CD4-positive, alpha-beta T cell treated with Interferon gamma for 1 hour (primary cell): ENCODE measurements at places on chromosomes 7 and 10.

GRCh38 chr10:89566095-89566950, 30.9 kb upstream of the SLC16A12 start:
- DNase-seq: no peak

DNA sequence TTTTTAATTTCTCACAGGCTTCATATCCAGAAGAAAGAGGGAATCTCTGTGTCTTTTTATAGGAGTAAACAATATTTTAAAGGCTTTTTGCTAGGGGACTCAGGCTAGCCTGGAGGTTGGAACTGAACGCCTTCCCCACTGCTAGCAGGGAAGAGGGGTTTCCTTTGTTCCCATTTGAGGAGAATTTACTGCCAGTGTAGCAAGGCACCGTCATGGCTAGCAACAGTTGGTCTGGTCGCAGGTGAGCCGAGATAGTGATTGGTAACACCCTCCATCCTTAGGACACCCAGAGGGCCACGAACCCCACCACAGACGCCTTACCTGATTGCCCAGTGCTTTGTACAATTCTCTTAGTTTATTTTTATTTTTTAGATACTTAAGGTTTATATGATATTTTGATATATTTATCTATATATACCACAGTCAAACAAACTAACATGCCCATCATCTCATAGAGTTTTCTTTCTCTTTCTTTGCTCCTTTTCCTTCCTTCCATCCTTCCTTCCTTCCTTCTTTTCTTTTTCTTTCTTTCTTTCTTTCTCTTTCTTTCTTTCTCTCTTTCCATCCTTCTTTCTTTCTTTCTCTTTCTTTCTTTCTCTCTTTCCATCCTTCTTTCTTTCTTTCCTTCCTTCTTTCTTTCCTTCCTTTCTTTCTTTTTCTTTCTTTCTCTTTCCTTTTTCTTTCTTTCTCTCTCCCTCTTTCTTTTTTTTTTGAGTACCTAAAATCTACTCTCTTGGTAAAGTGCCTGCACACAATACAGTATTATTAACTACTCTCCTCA, 219.0 kb upstream of the AKR1E2 start:
- DNase-seq: no peak

DNA sequence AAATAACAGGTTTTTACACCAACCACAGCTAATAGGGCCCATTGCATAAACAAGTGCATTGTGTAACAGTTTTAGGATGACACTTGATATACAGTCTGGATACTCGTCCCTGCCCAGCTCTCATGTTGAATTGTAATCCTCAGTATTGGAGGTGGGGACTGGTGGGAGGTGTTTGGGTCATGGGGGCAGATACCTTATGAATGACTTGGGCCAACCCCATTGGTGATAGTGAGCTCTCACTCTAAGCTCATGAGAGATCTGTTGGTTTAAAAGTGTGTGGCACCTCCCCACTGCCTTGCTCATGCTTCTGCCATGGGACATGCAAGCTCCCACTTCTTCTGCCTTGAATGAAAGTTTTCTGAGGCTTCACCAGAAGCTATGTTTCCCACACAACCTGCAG, 136.7 kb downstream of the PDE1C start:
- no peak for DNase-seq

DNA sequence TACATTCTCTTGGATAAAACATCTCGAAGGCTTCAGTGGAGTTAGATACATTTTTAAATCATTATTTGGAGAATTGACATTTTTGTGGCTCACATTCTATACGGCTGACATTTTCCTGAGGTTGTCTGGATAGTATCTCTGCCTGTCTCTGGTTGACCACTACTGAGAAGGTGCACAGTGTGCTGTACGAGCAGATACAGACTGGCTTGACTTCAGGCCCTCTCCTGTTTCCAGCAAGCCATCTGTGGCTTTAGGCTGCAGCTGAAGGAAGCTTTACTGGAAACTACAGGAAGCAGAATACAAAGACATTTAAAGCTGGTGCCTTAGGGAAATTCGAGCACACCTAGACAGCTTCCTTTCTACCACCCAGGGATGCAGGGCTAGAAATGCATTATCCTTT, 39.3 kb upstream of the RSU1 start:
- DNase-seq: no peak

DNA sequence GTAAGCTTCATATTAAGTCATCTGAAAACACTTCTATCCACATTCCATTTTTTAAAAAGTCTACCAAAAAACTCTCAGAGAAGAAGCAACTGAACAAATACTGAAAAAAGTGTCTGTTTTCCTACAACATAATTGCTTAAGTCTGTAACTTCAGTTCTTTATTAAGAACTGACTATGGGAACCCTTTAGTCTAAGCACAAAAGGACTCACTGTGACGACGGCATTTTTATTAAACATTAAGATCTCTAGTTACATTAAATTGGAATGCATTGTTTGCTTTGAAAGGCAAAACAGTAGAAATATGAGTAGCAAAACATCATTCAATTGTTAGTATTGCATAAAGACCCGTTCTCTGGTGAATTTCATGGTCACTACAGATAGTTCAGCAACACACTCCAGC, 5.8 kb upstream of the FAM3C start:
- DNase-seq: no peak

- no peak for DNase-seq
Observed at GRCh38 chr10:84117686-84118394, 21.5 kb upstream of the GHITM start.

DNA sequence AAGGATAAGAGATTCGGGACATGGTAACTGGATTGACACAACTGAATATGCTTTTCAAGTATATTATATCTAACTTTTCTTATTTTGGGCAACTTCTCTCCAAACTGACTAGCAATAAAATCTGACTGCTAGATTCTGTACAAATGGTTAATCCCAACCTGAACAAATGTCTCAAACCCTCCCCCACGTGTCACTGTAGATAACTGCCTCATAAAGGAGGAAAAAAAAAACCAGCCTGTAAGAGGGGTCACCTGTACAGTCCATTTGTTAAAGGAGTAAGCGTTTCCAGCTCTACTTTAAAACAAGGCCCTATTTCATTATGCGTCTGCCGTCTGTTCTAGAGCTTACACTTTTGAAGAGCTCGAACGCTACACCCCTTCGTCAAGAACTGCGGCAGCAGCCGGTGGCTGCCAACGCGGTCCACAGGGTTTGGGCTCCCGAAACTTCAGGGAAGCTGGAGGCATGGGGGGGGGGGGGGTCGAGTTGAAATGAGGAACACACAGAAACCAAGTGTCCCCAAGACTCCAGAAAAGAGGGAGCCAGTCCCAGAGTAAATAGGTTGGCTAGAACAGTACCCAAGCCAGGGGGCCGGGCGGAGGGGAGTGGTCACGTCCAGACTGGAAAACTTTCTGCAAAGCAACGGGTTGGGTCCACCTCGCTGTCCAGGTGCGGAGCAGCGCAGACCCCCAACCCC, 492 bp downstream of the COG5 start:
- peak; percentile 8 for DNase-seq

DNA sequence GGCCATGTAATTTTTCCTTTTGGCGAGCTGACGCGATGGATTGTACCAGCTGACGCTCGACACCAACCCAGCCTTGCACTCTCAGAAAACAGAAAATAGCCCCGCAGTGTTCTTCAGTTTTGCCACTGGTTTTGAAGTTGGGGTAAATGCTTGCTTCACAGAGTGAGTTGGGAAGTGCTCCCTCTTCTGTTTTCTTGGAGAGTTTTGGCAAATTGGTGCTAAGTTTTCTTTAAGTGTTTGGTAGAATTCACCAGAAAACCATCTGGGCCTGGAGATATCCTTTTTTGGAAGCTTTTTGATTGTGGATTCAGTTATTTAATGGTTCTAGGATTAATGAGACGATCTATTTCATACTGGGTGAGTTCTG, 252.8 kb downstream of the ELFN1 start:
- DNase-seq: no peak

GRCh38 chr7:41046221-41046761, 656.6 kb downstream of the INHBA start:
- DNase-seq: no peak

DNA sequence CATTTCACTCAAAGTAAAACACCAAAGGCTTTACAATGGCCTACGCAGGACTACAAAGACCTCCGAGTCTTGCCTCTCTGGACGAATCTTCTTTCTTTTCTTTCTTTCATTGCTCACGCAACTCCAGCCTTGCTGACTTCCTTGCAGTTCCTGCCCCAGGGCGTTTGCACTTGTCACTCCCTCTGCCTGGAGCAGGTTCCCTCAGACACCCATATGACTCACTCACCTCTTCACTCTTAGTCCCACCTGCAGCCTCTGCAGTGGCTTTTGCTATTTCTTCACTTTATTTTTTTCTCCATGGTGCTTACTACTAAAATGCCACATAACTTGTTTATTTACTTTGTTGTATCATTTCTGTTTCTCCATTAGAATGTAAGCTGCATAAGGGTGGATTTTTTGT, 33.1 kb downstream of the GHRHR start:
- no peak for DNase-seq

DNA sequence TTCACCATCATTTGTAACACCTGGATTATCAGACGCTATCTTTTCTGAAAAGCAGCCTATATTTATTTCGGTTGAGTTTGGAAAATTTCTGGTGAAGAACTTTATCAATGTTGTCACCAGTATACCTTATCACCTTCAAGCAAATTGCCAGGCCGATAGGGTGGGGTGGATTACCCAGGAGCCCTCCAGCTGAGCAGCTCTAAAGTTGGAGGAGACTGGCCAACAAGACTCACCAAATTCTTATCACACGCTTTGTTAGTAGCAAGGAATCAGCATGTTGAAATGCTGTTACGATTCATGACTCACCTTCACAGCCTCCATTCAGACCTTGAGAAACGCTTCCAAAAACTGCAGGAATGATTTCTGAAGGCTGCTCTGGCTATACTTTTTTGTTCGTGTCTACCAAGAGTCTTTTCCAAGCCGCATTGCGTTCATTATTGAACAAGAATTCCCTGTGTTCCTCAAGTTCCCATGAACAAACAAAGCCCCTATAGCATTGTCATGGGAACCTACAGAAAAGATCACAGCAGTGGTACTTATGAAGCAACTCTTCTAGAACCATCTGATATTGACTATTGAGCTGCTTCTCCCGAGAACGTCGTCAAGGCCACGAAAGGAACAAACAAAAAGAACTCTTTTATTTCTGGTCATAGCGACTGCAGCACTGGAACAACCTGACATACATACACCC, 291.4 kb downstream of the SFMBT2 start:
- DNase-seq: no peak

DNA sequence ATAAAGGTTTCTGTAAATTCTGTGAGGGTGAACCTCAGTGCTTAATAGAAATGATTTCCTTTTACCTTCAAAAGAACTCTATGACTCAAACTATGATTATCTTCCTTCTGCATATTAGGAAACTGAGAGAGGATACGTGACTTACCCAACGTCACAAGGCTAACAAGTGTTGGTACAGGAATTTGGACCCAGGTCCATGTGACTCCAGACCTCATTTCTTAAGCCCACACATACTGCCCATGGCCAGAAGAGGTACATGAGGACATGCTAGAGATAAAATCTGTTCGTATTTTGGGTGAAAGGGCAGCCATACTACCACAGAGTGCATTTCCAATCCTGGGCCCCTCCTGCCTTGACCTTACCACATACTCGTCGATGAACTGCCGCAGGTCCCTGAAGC, 61.5 kb upstream of the TM9SF3 start:
- no peak for DNase-seq

GRCh38 chr10:118670472-118671124, 75.2 kb upstream of the PRLHR start:
- DNase-seq: no peak

GRCh38 chr10:121313119-121313875, 284.9 kb downstream of the FGFR2 start:
- no peak for DNase-seq

DNA sequence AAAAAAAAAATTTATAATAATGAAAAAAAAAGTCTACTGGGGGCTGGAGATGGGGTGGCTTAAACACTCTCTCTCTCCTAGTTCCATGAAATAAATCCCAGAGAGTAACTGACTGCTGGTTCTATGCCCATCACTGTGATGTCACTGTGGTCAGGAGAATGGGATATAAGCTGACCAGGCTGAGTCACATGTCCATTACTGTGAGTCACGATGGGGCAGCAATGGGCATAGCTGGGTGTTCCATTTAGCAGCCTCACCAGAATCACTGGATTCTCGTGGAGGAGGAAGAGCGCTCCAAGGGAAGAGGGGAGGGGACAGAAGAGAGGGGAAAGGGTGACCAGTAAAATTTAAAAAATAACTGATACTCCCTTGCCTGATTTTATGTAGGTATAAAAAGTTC, 37.1 kb downstream of the MASTL start:
- no peak for DNase-seq

DNA sequence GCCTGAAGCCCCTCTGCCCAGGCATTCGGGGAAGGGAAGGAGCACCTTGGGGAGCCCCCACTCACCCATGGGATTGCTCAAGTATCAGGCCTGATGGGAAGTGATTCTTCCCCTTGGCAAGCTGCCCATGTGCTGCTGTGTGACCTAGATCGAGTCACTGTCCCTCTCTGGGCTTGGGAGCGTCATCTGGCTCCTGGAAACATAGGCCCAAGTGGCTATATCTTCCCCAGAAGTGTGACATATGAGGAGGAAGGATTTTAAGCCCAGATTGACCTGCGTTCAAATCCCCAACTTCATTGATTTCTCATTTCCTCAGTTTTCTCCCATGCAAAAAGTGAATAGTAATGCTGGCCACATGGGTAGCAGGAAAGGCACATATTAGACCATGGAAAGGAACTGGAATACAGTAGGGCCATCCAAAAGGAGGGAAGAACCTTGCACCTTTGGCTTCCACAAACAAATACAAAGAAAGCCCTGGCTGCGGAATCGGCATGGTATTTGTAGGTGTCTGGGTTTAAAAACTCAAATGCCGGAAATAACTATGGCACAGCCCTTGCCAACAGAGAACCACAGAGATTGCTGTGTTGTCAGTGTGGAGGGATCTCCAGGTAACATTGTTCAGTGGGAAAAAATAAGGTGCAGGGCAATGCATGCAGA, 169.5 kb upstream of the ZMIZ1 start:
- no peak for DNase-seq

DNA sequence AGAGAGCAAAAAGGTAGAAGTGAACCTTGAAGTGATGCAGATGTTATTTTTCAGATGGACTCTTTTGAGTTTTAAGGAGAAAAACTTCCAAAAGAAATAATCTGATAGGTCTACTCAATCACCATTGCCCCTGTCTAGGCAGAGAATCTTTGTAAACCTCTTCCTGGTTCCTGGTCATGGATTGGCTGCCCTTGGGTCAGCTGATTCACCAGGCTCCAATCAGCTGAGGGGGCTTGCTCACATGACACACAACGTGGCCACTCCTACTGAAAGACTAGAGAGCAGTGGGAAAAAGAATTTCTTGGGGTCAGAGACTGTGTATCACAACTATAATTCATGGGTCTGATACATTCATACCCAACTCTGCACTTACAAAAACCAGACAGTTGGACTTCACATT, 20.0 kb upstream of the JCAD start:
- no peak for DNase-seq
